ENCODE measurements at places on chromosomes 5 and 9. TPM values are rescaled to one million over a fixed set of nuclear protein-coding genes. Genes with fewer than 3 reads are reported as not detected.

ADRA1B gene
- total RNA-seq: not detected

SMIM33 gene
- not detected for total RNA-seq

MSX2 gene
- 71.1 TPM for total RNA-seq

SEMA5A gene
- total RNA-seq: 20.4 TPM

IL5 gene
- not detected for total RNA-seq

PNPLA7 gene
- total RNA-seq: 0.14 TPM

RMRP gene
- total RNA-seq: 4,639 TPM

PCDHA2 gene
- total RNA-seq: 0.72 TPM

FIBCD1 gene
- 5.3 TPM for total RNA-seq

All from H4 (cell line).